ENCODE measurements at places on chromosomes 7 and 10.

GRCh38 chr10:14688606-14689005 lies 86.1 kb downstream of the FAM107B start:
- peak; percentile 42 for DNase-seq

- DNase-seq = no peak
These were observed 134.4 kb downstream of the ADRA2A start for GRCh38 chr10:111211241-111211640.

GRCh38 chr10:84172467-84173356 lies 889 bp upstream of the GPR15LG start:
- DNase-seq = no peak

- DNase-seq = no peak
These were observed 153.1 kb upstream of the UNC5B start for GRCh38 chr10:71059054-71059818.

DNA sequence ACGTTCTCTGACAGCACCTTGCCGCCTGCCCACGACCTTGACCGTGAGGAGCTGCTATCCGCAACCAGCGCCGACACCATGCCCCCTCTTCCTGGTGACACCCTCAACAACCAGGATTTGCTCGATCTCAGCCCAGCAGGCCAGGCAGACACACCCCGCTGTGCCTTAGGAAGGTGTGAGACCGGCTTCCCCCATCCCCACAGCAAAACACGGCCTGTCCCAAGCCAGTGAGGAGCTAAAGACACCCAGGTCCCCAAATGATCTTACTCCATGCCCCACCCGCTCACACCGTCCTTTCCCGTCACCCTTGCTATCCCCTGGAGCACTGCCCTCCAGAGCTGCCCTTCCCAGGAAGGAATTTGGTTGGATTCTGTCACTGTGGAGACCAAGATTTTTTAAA lies 21.3 kb upstream of the TTYH3 start:
- no peak for DNase-seq

- DNase-seq = no peak
These were observed 8.7 kb upstream of the SP8 start for GRCh38 chr7:20795361-20795760.

DNA sequence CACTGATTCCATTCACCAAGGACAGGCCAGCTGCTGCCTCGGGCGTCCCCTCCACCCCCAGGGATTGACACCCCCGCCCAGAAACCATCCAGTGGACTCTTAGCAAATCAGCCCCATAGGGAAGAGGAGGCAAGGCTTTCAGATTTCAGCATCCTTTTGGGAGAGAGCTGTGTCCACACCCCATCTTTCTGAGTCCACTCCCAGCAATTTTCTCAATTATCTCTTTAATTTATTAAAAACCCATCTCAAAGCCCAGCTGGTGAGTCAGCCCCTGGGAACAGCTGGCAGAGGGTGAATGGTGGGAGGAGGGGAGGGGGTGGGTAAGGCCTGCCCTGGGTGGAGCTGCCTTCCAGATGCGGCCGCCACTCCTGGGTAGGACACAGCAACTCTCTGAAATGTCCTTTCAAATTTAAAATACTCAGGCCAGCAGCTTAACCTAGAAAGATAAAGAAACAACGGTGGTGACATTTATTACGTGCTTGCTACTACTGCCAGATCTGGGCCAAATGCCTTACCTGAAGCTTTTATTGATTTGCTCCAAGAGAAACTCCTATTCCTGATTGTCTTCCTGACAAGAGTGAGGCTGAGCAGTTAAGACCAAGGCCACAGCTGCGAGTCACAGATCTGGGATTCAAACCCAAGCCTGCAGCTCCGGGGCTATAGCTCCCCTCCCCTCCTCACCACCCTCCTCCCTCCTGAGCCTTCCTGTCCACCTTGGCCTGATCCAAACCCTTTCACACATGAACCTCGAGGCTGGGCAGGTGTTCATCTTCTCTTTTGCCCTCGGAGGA lies 120.4 kb downstream of the RGS10 start:
- no peak for DNase-seq

GRCh38 chr7:81846398-81846797 lies 76.6 kb upstream of the HGF start:
- DNase-seq = no peak

DNA sequence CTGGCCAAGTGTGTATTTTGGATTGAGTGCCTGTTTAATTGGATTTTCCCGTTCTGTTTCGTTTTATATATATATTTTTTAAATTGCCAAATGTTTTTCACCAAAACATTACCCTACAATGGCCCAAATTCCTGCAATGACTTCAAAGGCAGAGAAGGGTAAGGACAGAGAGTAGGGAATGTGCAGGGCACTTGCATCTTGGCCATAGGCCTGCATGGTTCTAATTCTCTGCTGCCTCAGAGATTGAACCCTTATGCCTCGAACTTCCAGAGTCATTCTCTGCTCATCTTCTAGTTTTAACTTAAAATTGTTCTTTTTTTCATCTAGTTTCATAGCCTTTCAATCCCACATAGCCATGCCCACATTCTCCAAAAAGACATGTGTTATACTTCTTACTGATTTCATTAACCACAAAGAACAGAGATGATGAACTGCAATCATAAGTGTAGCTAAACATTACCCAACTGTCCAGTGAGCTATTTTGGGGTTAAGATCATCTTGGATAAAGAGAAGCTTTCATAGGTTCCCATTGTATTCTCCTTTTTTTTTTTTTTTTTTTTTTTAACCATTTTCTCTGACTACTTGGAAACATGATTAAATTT lies 177.6 kb downstream of the PLXDC2 start:
- DNase-seq = no peak

GRCh38 chr10:127951861-127952574 lies 45.1 kb downstream of the PTPRE start:
- no peak for DNase-seq

DNA sequence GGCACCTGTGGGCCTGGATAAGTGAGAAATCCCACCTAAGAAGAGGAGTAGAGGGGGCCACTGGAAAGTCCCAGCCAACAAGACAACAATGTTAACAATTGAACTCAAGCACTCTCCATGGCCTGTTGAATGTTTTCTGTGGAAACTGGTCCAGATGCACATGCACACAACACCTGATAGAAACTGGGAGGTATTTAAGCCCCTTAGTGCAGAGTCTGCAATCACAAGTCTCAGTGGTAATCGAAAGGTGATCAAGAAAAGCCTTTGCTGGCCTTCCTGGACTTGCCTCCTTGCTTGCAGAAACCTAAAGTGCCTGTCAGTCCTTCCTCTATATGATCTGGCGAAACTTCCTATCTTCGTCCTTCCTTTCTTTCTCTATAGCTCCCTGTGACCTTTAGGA lies 30.6 kb upstream of the HNRNPH3 start:
- DNase-seq = no peak
